ENCODE measurements at places on chromosomes 1 and 21.

DNA sequence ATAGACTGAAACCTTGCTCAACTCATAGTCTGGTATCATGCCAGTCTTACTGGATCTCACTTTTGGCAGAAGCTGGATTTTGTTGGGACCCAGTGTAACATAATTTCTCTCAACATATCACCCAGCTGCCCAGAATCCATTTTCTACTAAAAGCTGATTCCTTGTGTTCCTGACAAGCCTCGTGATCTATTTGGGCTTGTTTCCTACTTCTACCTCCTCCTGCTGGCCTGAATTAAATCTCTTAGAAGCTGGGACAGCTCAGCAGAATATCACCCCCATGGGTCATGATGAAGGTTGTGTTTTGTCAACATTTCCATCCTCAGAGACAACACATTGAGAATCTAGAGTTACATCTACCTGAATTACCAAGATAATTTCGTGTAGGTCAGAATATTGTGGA is 7.7 kb downstream of the GOLT1A start:
- DNase-seq = no peak

GRCh38 chr1:32884726-32885125 is 1.6 kb upstream of the HPCA start:
- DNase-seq = no peak

DNA sequence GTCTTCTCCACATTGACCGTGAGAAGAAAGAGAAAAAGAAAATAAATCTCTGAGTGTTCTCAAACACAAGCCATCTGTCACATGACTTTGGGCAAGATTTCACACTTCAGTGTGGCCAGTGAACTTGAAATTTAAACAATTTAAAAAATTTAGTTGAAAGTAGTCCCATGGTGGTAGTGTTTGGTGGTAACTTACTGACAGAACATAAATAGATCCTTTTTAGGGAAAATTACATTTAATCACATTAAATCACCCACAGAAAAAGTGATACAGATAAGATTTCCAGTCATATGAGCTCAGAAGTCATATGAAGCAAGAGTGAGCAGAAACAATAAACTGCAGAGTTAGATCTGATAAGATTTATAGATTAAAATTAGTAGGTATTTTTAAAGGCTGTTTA is 31.9 kb upstream of the SGIP1 start:
- DNase-seq = no peak

DNA sequence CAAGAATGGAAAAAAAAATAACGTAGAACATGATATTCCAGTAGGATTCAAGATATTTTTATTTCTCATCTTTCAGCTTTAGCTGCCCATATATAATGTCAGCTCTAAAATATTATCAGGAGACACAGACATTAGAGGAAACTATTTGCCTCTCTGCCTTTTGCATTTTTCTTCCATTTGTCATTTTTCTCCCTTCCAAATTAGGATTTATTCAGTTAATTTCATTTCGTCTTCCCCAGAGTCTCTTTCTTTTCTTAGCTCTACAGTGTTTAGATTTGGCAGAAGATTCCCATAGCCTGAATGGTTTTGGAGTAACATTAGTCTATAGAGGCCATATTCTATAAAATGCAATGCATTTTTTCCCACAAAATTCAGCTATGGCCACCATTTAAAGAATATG is 5.1 kb upstream of the ENAH start:
- no peak for DNase-seq

GRCh38 chr21:28538987-28539622 is 453.6 kb downstream of the LTN1 start:
- DNase-seq = no peak

GRCh38 chr1:234885601-234886000 is 243.0 kb downstream of the TOMM20 start:
- DNase-seq = no peak

DNA sequence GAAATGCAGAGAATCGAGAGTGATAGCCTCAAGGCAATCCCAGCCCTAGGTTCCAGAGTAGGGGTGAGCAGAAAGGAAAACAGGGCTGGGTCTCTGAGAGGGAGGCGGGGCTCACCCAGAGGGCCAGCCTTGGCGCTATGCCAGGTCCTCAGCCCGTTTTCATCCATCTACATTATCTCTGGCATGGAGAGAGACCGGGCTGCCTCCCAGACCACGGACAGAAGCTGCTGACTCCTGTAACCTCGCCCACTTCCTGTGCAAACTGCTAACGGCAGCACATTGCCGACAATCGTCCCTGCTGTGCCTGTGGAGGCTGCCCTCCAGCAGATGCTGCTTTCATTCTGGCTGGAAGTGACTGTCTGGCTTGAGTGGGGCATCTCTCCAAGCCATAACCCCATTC is 569.1 kb downstream of the NPHP4 start:
- DNase-seq = peak; percentile 85
